ENCODE measurements at places on chromosomes 16 and 17. TPM values are rescaled to one million over a fixed set of nuclear protein-coding genes. Genes with fewer than 3 reads are reported as not detected.

GRCh38 chr17:55883149-55883548 lies 132.3 kb downstream of the PCTP start:
- no peak for DNase-seq

DNA sequence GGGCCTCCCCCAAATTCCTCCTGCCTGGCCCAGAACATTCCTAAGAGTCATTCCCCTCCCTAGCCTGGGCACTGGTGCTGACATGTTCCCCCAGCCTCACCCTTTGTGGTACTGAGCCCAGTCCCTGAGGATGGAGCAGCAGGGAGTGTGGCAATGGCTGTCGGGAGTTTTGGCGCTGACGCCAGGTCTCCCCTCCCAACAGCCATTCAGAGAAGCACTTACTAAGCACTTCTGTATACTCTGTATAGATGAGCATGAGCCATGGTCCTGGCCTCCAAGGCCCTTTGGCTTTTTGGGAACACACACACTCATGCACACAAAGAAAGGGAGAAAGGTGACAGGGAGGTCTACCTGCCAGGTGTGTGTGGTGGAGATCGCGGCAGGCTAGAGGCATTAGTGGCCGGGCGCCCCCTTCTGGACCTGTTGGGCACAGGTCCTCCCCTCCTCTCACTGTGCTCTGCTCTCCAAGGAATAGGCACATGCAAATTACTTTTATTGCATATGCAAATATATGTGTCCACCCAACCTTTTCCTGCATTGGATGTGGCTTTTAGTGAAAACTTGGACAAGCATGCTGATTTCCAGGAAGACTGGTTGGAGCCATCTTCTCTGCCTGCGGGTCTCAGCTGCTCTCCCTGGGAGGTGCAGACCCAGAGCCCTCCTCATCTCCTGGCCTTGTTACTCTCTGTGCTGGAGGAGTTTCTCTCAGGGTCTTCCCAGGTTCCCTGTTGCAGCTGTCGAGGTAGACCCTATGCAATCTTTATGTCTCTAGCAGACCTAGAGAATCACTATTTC lies 17.4 kb upstream of the C17orf107 start:
- DNase-seq = peak; percentile 72

DNA sequence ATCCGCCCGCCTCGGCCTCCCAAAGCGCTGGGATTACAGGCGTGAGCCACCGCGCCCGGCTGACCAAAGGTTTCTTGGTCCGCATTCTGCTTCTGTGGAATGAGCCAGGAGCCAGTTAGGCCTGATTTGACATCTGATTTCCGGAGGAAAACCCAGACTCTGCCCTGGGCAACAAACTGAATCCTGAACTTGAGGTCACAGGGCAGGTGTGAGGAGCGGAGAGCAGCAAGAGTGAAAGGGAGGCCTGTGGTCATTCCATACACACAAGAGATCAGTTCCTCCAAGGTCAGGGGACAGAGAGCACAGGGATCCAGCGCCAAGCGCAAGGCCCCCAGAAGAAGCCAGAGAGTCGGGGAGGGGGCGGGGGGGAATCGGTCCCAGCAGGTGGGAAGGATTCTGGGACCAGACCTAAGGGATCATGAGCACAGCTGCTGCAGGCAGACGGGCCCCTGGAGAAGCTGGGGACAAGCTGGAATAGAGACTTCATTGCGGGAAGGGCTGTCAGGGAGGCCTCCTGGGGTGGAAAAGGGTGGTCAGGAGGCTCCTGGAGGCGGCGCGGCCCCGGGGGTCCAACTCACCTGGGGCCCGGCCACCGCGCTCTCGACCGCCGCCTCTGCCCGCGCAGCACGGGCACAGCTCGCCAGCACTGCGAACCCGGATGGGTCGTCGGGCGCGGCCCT lies 436 bp downstream of the SHPK start:
- no peak for DNase-seq

DNA sequence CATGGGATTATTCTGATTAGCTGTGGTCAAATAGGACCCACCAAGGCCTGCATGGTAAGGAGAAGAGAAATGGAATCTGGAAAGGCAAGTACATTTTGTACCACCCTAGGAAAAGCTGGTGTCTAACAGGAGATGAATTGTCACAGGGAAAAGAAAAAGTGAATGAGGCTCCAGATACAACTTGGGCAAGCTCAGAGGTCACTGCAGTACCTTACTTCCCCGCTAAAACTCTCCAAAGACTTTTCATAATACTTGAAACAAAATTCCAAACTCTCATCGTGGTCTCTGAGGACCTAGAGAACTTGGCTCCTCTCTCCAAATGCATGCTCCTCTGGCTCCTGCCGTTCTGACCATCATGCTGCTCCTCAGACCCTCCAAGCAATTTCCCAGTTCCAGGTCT lies 262.8 kb downstream of the GRIN2A start:
- DNase-seq = no peak

Gene TVP23C
- total RNA-seq = 19.4 TPM

- no peak for DNase-seq
Measured at GRCh38 chr17:6989779-6990178, 6.1 kb upstream of the ALOX12 start.

GRCh38 chr17:2025220-2025621 lies at the start of gene RTN4RL1:
Gene RTN4RL1 (minus strand): TSS chr17:2025334. CDS start chr17:2024865, 469 bp downstream.
- peak; percentile 54 for DNase-seq

- no peak for DNase-seq
Measured at GRCh38 chr16:69840975-69841374, 78.8 kb downstream of the WWP2 start.

Gene SLC16A11
- total RNA-seq = 0.22 TPM

DNA sequence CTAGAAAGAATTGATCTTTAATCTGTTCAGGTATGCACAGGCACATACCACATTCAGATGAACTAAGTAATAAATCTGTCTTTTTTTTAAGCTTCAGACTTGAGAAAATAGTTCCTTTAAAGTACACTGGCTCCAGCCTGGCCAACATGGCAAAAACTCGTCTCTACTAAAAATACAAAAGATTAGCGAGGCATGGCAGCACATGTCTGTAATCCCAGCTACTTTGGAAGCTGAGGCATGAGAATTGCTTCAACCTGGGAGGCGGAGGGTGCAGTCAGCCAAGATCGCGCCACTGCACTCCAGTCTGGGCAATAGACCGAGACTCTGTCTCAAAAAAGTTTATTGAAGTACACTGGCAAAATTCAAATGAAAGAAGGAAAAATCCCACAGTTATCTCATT lies 111.0 kb upstream of the NETO2 start:
- DNase-seq = no peak

- DNase-seq = no peak
Measured at GRCh38 chr16:66197668-66198278, 168.7 kb upstream of the CDH5 start.

DNA sequence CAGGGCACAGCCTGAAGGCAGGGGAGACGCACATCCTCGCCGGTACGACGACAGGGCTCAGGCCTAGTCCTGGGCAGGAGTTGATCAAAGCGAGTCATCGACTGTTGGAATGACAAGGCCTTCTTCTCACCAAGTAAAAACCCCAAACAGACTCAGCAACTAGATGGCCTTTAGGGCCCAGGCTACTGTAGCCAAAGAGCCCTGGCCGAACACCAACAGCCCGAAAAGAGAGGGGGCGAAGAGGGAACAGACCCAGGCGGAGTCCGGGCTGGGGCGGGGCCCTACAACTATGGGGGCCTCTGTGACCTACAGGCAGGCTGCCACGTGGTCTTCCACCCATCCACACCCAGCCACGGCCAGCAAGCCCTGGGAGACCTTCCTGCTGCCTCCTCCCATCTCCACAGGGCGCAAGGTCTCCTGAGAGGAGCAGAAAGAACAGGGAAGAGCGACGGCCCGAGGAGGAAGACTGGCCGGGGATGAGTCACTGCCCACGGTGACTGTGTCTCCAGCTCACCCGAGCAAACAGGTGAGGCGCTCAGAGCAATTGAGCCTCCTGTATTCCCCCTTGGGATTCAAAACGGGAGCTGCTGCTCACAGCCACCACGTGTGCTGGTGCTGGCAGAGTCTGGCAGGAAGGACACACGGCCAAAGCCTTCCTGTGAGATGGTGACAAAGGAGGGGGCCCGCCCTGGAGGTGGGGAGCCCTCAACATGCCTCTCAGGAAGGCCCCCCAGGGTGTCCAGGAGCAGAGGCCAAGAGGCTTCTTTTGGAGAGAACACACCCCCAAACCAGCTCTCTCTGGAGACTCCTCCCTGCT lies 17.7 kb downstream of the SLC16A3 start:
- DNase-seq = peak; percentile 69

DNA sequence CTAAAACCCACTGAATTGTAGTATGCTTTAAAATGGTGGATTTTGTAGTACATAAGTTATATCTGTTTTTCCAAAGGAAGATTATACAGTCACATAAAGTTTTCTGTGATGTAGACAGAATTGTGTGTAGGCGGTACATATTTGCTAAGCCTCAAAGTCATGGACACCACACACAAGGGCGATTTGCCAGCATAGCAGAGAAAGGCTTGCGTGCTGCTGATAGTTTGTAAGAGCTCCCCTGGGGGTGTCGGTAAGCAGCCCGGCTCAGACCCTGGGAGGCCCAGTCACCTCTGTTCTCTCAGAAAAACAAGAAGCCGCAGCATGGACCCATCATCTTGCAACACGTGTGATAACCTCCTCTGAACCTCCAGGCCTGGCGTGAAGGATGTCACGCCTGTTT lies 38.3 kb upstream of the AKTIP start:
- DNase-seq = no peak

GRCh38 chr17:29645515-29646051 lies 22.9 kb upstream of the CORO6 start:
- peak; percentile 58 for DNase-seq

DNA sequence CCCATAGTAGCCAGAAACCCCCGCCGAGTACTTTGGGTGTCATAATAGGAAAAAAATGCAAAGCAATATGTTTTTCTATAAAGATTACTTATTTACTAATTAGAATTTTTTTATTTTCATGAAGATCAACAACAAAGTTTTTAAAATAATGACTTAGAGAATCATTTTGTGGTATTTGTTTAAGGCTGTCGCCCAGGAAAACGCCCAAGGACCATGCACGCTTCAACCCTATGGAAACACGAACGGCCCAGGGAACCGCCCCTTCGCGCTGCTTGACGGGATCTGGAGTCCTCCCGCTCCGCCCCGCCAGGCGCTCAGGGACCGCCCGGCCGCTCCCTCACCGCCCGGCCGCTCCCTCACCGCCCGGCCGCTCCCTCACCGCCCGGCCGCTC lies 408 bp upstream of the KPNA2 start:
- no peak for DNase-seq

DNA sequence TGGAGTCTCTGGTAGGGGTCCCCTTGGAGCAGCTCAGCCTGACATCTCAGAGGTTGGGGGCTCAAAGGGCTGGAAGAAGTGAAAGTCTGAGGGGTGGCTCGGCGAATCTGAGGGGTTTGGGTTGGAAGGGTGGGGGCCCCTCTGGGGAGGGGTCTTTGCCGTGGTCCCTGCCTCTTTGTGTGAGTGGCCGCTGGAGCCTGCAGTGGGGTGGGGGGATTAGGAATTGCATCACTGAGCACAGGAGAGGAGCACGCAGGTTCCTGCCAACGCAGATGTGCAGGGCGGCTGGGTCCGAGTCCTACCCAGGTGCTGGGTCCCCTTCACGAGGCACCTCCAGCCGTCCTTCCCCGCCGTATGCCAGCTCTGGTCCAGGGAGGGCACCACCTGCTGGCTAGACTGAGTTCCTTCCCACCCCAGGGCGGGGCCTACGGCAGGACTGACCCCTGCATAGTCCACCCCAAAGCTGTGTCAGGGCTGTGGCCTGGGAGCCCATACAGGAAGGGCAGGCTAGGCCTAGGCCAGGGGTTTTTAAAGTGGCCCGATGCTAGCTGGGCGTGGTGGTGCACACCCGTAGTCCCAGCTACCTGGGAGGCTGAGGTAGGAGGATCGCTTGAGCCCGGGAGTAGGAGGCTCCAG lies 9.9 kb downstream of the FMNL1 start:
- DNase-seq = peak; percentile 31

- DNase-seq = peak; percentile 36
Measured at GRCh38 chr16:55479430-55480140, 587 bp downstream of the MMP2 start.

Gene SLFN14
- not detected for total RNA-seq

Gene COX6A2
- not detected for total RNA-seq

GRCh38 chr17:67526700-67527099 lies 149.6 kb downstream of the PITPNC1 start:
- DNase-seq = no peak

All from lung microvascular endothelial cell (primary cell).